Suppressor macrophage treated with lipopolysaccharide for 4 hours (primary cell): ENCODE measurements at places on chromosomes 2 and 18.

GRCh38 chr2:102460467-102460866 is 12.6 kb upstream of the SLC9A4 start:
- no peak for DNase-seq

DNA sequence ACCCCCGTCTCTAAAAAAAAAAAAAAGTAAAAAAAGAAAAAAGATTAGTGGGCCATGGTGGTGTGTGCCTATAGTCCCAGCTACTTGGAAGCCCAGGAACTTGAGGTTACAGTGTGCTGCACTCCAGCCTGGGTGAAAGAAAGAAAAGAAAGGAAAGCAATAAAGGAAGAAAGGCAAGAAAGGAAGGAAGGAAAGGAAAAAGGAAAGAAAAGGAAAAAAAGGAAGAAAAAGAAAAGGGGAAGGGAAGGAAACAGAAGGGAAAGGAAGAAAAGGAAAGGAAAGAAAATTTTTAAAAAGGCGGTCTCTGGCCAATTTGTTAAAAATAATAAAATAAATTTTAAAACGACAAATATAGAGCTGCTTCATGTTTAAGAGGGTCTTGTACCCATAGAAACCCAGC is 74.4 kb upstream of the RNU4ATAC start:
- DNase-seq, result no peak

- DNase-seq, result peak; percentile 80
Measured at GRCh38 chr2:136310797-136311603, 193.1 kb upstream of the CXCR4 start.

DNA sequence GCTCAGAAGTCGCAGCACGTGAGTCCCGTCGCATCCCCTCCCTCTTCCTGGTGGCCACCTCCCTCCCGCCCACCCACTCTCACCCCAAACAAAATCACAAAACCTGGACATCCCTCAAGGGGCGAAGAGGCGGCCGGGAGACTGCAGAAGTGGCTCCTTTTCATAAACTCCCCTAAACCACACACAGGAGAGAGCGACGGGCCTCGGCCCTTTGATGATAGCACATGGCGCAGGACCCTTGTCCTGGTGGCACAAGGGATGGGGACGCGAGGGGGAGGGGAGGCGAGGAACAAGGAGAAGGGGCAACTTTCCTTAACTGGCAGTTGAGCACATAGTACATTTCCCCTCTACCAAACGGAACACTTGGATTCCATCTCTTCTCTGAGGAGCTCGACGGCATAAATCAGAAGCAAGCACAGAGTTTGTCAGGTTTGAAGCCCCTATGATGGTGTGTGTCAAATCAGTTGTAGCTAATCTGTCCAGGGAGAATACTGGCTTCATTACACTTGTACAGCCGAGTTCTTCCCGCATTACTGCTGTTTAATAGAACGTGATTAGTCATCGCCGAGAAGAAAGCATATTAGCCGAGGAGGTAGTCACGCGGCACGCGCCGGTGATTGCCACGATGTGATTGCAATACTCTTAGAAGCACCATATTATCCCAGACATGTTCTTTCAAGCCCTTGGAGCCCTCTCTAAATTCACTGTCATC is 43.8 kb downstream of the GBX2 start:
- no peak for DNase-seq

DNA sequence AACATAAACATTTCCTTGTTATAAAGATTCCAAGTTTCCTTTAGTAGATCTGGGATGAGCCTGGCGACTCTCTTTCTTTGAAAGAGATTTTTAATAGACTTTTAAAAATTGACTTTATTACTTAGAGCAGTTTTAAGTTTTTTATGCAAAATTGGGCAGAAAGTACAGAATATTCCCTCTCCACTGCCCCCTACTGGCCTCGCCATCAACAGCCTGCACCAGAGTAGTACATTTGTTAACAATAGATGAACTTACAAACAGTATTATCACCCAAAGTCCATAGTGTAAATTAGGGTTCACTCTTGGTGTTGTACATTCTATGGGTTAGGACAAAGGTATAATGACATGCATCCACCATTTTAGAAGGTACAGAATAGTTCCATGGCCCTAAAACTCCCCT is 3.9 kb downstream of the MAP3K19 start:
- peak; percentile 32 for DNase-seq

DNA sequence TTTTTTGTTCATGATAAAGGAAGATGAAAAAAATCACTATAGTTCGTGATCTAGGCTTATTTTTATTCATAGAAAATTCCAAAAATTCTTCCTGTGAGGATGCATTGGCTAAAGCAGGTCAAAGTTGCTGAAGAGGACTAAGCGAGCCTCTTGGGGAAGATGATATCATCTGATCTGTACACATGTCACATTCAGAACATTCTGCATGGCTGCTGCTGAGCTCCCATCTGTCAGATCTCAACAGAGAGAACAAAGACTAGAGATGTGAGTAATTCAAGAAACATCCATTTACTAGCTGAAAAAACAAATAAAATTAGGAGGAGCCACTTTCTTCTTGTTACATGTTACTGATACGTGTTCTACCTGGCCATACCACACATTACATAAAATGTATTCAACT is 518.6 kb upstream of the FSIP2 start:
- no peak for DNase-seq

- no peak for DNase-seq
Measured at GRCh38 chr2:176105730-176106580, 1.1 kb upstream of the HOXD11 start.

- DNase-seq, result no peak
Measured at GRCh38 chr2:100880730-100881129, 60.8 kb downstream of the NPAS2 start.

- DNase-seq, result no peak
Measured at GRCh38 chr2:191311-192190, 72.3 kb downstream of the SH3YL1 start.

GRCh38 chr2:171530378-171530777 is 8.1 kb downstream of the CYBRD1 start:
- no peak for DNase-seq
